H9 (cell line): ENCODE measurements at places on chromosomes 1 and 21. TPM values are rescaled to one million over a fixed set of nuclear protein-coding genes. Genes with fewer than 3 reads are reported as not detected.

The AMY2B gene
- 0.90 and 1.2 TPM in 2 replicates for total RNA-seq

The RCOR3 gene
- 37.2 and 37.6 TPM in 2 replicates for total RNA-seq

The C1orf87 gene
- total RNA-seq = 0.15 and 0.33 TPM in 2 replicates

The HMCN1 gene
- 2.9 and 3.3 TPM in 2 replicates for total RNA-seq

The ZDHHC18 gene
- 33.1 and 38.9 TPM in 2 replicates for total RNA-seq

The NBPF20 gene
- total RNA-seq = 0.22 and 0.28 TPM in 2 replicates

GRCh38 chr1:192445839-192446489 is 129.2 kb downstream of the RGS21 start:
- DNase-seq = no peak
- H3K36me3 ChIP-seq = no peaks in the 10 kb centered on the region
- H3K4me3 ChIP-seq = no peak overlapping the region
- no peak overlapping the region for H3K27ac ChIP-seq
- H3K4me1 ChIP-seq = peaks cover 3% of the 10 kb centered on the region

GRCh38 chr1:208044589-208045462 is 133.9 kb upstream of the CD34 start:
- H3K36me3 ChIP-seq = no peaks in the 10 kb centered on the region
- H3K4me1 ChIP-seq = no peaks in the 10 kb centered on the region; the same call in 1 of the 2 replicates
- no peak for DNase-seq
- no peaks in the 10 kb centered on the region for H3K27me3 ChIP-seq

DNA sequence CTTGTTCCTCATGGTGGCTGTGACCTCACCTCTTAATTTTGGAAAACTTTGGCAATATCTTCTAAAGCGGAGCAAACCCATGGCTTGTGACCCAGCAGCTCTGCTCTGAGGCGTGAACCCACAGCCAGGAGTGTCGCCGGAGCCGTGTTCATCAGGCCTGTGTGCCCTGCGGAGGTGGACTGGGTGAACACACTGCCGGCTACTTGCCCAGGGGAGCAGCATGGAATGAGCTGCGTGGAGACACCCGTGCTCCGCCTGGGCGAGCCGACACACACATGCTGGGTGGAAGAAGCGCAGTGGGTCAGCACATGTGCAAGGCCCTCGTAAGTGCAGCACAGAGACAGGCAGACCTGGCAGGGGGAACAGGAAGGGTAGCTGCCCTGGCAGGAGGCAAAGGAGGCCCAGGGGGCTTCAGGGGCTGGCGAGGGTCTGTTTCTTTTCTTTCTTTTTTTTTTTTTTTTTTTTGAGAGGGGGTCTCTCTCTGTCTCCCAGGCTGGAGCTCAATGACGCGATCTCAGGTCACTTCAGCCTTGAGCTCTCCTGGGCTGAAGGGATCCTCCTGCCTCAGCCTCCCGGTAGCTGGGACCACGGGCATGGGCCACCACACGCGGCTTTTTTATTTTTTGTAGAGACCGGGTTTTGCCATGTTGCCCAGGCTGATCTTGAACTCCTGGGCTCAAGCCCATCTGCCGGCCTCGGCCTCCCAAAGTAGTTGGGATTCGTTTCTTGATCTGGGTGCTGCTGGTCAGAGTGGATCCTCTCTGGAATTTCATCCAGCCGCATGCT is 41.8 kb downstream of the AGPAT3 start:
- no peak overlapping the region for H3K27ac ChIP-seq
- no peak overlapping the region for H3K4me3 ChIP-seq
- no peaks in the 10 kb centered on the region for H3K4me1 ChIP-seq
- no peak for DNase-seq
- no peaks in the 10 kb centered on the region for H3K27me3 ChIP-seq

- DNase-seq = peak; percentile 81
- peaks cover 3% of the 10 kb centered on the region for H3K36me3 ChIP-seq
- no peak overlapping the region for H3K27ac ChIP-seq
- no peaks in the 10 kb centered on the region for H3K4me1 ChIP-seq
Measured at GRCh38 chr1:33055210-33056008, 18.7 kb upstream of the AK2 start.

DNA sequence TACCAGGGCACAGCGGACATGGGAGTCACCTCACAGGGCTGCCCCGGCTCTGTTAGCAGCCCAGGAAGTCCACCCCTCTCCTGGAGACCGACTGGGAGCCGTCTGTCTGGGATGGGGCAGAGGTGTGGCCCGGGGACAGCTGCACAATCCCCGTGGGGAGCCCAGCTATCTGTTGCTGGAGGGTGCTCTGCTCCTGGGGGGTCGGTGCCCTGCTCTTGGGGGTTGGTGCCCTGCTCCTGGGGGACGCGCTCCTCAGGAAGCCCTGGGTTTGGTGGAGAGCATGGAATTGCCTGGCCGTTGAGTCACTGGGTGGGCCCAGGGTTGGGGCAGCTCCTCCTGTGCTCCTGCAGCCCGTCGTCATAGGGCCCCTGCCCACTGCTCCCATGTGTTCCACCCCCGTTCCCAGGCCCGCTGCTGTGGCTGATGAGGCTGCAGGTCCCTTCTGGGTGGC is 39.3 kb downstream of the AGPAT3 start:
- no peak overlapping the region for H3K4me3 ChIP-seq
- no peaks in the 10 kb centered on the region for H3K4me1 ChIP-seq
- no peak for DNase-seq
- no peaks in the 10 kb centered on the region for H3K36me3 ChIP-seq

GRCh38 chr1:34460193-34460592 is 283.5 kb downstream of the C1orf94 start:
- no peak overlapping the region for H3K4me3 ChIP-seq
- no peaks in the 10 kb centered on the region for H3K4me1 ChIP-seq
- no peaks in the 10 kb centered on the region for H3K27me3 ChIP-seq
- H3K27ac ChIP-seq = no peak overlapping the region
- no peaks in the 10 kb centered on the region for H3K36me3 ChIP-seq
